ENCODE measurements at places on chromosomes 7 and 10.

DNA sequence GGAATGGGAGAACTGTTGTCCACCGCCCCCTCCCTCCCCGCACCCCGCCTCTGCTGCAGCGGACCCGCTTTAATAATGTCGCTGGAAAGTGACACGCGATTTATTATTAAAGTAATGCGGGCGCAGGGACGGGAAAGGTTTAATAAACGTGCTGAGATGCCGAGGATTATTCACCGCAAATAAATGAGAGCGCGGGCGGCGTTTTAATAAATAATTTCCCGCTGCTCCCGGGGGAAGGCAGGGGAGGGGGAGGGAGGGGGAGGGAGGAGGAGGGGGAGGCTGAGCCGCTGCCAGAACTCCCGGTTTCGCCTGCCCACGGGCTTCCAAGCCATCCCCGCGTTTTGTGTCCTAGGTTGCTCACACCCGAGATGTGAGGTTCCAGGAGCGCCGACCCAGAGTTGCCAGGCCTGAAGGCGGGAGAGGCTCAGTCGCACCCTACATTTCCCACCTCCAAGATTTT lies 5.1 kb downstream of the KAZALD1 start:
- no peak for DNase-seq

DNA sequence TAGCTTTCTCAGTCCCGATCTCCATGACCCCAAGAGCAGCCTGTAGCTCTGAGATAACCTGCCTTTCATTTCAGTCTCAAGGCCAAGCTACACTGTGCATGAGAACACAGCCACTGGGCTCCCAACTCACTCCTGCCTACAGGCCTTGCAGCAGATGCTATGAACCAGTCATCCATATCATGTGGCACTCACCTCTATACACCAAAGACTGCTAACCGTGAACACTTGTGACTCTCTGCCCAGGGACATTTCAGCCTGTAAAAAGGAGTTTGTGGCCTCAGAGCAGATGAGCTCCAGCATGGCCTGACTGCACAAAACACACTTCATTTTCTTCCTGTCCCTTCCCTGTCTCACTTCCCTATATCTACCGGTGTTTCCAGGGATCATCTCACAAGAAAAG lies 56.9 kb upstream of the NPY start:
- no peak for DNase-seq

DNA sequence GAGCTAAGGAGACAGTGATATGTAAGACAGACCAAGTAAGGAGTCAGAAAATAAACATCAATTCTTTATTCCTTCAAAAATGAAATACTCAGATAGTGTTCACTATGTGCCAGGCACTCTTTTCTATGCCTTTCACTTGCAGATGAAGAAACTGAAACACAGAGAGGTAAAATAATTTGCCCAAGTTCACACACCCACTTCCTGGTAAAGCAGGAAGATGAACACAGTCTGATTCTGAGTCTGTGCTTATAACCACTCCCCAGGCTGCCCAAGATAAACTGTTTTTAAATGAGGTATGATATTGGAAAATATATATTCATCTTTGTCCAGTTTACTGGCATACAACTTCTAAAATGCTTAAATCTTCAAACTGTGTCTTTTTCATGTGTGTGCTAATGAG lies 294.4 kb upstream of the NPVF start:
- no peak for DNase-seq

DNA sequence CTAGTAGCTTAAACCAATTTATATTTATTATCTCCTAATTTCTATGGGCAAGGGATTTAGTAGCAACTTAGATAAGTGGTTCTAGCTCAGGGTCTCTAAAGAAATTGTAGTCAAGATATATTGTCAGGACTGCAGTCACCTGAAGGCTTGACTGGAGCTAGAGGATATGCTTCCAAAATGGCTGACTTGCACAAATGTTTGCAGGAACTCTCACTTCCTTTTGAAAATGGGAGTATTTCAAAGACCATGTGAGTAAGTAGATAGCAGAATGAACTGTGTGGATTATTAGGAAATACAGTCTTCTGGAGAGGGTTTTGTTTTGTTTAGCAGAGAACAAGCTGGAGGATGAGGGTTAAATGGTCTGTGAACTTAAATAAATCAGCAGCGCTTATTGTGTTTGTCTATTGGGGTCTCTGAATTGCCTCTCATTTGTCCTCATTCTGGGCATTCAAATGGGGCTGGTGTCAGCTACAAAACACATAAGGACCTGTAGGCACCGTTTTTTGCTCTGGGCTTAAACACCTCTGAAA lies 524.6 kb downstream of the LRMDA start:
- no peak for DNase-seq

GRCh38 chr7:77667459-77668086 lies 28.7 kb upstream of the RSBN1L start:
- no peak for DNase-seq

DNA sequence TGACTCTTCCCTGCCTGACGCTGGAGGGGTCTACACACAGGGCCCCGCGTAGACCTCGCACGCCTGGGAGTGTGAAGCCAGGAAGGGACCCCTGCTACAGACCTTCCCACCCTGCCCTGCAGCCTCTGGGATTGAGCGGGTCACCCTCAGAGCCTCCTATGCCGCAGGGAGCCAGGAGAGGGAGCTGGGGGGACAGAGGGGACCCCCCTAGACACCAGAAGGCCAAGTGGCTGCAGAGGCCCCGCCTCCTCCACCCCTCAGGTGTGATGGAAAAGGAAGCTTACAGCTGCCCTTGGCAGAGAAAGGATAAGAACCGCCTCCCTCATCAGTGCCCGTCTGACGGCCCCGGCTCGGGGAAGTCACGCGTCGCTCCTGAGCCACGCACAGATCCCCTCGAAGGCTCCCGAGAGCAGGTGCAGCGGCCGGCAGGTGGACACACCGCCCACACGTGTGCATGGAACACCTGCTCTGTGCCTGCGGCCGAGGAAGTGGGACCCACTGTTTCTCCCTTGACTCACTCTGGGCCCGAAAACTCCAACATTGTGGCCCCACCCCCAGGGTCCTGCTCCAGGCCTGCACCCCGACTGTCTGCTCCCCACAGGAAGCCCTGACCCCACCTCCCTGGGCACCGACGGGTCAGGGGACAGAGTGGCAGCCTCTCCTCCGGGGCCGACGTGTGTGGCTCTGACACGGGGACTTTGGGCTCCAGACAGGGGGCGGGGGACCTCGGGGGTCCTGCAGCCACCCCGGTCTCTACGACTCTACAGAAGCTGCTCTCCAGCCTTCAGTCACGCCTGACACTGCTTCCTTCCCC lies 73.3 kb downstream of the MICALL2 start:
- no peak for DNase-seq

- no peak for DNase-seq
These were observed 27.1 kb upstream of the TAS2R16 start for GRCh38 chr7:123022576-123022975.

DNA sequence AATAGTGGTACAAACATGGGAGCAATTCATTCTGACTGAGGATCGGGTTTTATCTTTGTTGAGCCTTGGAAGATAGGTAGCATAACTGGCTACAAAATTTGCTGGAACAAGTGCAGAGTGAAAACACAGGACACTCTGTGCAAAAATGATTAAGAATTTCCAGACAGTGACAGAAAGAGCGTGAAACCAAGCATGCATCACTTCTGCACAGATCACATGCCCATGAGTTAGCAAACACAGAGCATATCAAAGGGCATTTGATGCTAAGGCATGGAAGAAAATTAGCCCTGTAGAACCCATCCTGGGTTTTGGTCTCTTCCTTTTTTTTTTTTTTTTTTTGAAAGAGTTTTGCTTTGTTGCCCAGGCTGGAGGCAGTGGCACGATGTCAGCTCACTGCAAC lies 28.3 kb downstream of the TECTB start:
- no peak for DNase-seq

- no peak for DNase-seq
These were observed 21.1 kb upstream of the HBP1 start for GRCh38 chr7:107147464-107148393.

DNA sequence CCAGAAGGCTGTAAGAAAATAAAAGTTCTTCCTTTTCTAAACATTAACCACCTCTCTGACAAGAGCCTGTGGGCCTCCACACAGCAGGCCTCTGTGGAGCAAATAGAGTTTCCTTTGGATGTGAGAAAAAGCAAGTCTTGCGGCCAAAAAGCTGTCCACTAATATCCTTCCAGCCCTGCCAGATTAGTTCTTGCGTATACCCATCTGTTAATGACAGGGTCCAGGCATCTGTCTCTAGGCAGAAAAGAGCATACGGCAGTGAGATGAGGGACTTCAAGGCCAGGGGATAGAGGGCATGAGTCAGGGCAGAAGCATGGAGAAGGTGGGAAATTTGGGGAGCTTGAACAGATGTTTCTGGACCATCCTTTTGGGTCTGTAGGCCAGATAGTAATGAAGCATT lies 164.9 kb downstream of the NSUN6 start:
- DNase-seq: no peak

DNA sequence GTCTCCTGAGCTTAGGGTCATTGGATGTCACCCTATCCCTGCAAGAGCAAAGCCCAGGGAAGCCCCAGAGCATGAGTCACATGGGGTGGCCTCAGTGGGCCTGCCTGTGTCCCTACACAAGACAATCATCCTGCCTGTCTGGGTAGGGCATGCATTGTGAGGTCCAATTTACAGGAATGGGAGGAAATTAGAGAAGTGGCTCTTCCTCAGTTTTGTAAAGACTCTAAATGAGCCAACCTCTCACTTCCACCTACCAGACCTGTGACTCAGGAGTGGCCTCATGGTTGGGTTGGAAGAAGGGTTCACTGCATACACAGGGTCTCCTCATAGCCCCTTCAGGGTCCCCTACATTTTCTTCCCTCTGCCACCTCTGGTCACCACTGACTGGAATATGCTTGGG lies 43.6 kb upstream of the SMNDC1 start:
- DNase-seq: no peak

DNA sequence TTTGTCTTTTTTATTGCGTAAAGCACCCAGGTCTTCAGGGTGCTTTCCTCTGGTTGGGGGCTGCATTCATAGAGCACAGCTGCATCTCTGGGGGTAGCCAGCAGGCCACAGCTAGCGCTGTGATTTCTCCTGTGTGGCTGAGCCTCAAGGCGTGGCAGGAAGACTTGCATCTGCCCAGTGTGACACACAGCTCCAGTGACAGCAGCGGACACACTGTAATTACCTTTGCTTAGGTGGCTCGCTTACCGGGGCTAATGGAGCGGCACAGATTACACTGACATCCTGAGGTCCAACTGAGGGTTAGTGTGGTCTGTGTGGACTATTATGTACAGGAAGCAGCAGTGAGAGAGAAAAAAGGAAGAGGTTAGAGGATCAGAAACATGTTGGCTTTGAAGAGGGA lies 27.1 kb downstream of the ABCB4 start:
- no peak for DNase-seq

DNA sequence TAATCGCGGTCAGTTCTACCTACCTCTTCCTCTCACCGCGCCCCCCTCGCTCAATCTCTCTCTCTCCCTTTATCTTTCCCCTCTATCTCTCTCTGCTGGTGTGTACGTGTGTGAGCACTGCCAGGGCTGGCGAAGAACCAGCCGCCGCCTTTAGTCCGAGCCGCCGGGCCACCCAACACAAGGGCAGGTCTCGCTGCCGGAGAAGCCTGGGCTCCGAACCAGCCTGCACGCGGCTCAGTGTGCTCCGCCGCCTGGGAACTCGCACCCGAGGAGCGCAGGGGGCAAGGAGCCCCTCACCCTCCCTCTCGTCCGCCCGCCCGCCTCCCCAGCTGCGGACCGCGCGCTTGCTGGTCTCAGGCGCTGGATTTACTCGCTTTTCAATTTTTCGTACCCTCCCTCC lies 1.7 kb downstream of the NXPH1 start:
- DNase-seq: no peak

GRCh38 chr10:109941236-109941862 lies 18.0 kb upstream of the XPNPEP1 start:
- no peak for DNase-seq

- no peak for DNase-seq
These were observed 2.1 kb downstream of the GALNTL5 start for GRCh38 chr7:151958036-151959010.

DNA sequence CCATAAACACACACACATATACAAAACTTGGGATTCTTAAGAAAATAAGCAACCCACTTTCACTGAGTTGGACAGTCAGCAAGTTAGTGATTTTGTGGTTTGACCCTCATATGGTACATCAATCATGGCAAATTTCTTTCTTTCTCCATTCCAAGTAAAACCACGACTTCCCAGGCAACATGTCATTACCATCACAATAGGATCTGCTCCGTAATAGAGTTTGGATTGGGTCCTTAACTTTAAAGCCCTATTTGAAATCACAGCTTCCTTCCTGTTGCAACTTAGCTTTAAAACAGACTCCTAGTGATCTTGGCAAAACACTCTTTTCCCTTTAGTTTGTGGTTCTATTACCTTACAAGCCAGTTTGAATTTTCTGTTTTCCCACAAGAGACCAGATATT lies 483.6 kb downstream of the INHBA start:
- no peak for DNase-seq

DNA sequence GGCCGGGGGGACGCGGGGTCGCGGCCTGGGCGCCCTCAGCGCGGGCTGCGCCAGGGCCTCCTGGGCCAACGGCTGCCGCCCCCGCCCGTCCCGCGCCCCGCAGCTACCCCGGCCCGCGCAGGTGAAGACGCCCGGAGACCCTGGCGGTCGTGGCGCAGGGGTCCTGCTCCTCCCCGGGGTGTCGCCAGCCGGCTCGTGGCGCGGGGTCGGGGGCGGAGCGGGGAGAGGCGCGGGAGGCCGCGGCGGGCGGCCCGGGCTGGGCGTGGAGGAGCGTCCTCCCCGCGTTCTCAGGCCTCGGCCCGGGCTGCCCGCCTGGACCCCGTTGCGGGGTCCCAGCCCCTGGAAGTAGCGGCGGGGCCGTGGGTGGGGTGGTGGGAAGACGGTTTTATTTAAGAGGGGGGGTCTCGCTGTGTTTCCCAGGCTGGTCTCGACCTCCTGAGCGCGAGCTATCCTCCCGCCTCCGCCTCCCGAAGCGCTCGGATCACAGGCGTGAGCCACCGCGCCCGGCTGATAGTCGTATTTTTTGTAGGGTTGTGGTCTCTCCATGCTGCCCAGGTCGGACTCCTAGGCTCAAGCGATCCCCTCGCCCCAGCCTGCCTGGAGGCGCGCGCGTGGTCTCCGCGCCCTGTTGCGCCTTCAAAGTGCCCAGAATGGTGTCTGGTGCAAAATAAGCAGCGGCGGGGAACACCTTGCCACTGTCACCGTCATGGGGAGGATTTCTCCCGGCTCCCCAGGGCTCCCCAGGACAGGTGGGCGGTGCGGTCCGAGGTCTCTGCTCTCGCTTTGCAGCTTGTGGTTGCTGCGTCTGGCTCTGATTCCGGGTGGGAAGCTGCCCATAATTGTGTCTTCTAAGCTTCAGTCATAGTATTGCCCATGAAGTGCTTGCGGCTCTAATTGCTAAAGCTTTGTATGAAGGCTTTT lies 15.3 kb upstream of the SUN1 start:
- no peak for DNase-seq

- peak; percentile 45 for DNase-seq
These were observed 104.7 kb upstream of the ARMC3 start for GRCh38 chr10:22823109-22823508.

- no peak for DNase-seq
These were observed 68.4 kb downstream of the HACD1 start for GRCh38 chr10:17548770-17549169.

GRCh38 chr7:86747698-86748097 lies 104.0 kb downstream of the GRM3 start:
- DNase-seq: no peak

Measured in pulmonary artery endothelial cell (primary cell).